Fibroblast of skin of left quadriceps (primary cell): ENCODE measurements at places on chromosomes 7 and 10.

DNA sequence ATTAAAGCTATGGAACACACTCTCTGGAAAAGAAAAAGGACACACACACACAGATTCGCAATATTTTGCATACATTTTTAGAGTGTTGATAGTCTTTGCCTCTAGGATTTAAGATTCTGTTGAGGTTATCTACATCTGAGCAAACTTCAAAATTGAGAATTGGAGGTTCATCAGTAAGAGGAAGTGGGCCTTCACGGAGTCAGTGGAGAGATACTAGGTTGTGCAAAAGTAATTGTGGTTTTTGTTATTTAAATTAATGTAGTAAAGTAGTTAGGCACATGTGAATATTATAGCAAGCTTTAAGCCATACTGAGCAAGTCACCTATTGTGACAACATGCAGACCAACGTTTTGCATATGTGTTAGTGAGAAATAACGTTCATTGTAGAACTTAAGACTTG is 19.8 kb upstream of the NXPH1 start:
- no peak for DNase-seq

DNA sequence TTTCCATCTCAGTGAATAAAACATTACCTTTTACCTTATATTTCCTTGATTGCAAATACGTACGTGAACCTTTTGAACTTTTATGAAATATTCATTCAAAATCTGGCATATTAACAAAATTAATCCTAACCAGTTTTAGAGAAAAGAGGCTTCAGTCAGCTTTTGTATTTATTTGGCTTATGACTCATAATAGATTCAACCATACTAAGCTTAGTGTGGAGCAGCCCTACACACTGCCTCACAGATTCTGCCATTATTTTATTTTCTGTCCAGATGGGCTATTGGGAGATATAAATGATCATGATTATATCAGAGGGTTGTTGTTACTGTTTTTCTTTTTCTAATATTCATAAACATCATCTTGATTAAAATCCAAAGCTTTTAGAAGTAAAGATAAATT is 325.5 kb downstream of the GPR37 start:
- DNase-seq = no peak

DNA sequence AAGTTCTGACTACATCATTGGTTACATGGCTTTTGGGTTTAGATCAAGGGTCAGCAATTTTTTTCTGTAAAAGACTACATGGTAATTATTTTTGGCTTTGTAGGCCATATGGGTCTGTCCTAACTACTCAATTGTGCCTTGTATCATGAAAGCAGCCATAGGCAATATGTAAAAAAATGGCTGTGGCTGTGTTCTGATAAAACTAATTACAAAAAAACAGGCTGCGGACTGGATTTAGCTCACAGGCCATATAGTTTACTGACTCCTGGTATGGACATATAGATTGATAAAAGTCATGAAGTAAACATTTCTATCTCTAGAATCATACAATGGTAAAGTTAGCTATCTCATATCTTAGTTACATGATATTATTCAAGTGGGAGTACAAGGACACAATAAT is 375.4 kb downstream of the THSD7A start:
- no peak for DNase-seq

DNA sequence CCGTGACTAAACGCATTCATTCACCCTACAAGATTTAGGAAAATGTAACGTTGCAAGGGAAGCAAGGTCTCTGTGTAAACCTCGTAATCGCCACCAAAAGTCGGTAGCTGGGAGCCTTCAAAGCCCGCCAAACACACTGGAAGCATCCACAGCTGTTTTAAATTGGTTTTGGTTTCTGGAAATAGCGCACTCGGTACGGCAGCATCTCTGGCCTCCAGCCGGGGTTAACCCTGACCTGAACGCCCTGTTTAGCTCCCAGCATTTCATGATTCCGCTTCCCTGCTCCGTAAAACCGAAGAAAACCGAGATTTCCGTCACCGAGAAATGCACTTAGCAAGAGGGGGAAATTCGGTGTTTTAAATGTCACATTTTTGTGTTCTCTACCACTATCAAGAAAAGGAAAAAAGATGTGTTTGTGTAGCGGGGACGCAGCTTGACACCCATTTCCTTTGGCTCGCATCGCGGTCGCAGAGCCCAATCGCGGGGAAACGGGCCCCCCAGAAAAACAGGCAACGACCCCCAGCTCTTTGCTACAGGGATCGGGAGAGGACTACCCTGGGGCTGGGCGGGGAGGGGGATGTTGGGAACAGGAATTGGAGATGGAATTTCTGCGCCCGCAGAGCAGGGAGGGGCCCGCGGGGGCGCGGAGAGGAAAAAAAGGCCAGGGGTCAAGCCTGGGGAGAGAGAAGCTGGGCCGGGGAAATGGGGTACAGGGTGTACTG is 646 bp downstream of the SGCE start:
- peak; percentile 66 for DNase-seq

DNA sequence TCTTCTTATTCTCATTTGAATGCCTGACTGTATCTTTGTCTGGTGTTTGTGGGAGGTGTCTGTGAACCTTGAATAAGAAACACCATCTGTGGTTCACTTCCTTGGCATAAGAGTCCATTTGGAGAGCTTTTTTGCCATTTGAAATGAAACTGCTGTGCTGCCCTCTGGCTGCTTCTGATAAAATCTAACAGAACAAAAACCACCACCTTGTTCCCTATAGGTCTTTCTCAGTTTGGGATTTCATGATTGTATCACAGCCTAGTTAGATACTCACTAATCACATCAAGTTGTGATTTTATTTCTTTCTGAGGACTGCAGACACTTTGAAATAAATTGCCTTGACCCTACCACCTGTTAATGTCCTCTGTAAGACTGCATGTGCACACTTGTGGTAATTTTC is 102.7 kb upstream of the FAM13C start:
- peak; percentile 12 for DNase-seq

DNA sequence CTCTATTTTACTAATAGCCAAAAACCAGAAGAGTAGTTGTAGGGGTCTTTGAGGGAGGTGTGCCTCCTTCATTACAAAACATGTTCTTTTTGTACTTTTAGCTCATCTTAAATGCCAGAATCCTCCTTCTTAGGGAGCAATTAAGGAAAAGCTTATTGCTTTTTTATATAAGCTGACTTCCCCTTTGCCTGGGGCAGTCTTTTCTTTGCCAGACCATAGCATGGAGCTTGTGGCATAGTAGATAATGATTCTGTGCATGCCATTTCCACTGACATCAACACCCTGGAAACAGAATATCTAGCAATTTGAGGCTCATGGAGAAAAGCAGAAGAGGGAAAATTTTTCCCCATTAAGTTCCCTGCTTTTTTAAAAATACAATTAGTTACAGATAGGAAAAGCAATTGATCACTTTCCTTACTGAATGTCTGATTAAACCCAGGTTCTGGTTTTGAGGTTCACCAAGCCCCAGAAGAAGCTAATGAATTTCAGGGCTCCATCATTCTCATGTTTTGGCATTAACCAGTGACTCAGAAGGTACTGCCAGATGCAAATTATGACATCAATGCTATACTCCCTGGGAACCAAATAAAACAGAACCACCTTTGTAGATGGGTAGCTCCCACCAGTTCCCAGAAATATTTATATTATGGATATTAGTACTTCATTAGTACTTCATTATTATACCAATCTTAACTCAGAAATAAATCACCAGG is 410.6 kb downstream of the KCNMA1 start:
- DNase-seq = no peak

DNA sequence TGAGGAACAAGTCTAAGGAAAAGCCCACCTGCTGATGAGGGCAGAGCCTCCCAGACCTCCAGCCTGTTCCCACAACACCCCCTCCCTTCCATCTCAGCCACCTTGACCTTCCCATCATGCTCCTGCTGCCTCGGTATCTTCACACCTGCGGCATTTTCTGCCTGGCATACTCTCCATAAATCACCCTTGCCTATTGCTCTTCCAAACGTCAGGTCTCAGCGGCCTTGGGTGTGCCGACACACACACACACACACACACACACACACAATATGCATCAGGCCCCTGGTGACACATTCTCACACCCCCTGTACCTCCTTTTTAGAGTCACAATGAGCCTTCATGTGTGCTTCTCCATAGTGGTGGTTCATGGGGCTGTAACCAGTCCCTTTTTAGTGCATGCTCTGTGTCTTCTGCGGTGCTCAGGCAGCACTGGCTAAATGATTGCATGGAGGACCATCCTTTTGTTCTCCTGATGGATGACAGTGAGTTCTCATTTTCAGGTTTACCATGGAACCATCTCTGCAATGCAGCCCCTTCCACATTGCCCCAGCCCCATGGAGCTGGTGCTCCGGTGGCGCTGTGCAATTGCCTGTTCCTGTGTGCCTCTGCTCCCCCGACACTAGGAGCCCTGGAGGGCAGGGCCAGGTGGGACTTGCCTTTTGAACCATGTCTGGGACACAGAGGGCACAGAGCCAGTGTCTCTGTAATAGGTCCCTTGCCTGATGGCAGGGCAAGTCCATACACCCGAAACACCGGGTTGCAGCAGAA is 4.5 kb downstream of the ADIRF start:
- DNase-seq = no peak

DNA sequence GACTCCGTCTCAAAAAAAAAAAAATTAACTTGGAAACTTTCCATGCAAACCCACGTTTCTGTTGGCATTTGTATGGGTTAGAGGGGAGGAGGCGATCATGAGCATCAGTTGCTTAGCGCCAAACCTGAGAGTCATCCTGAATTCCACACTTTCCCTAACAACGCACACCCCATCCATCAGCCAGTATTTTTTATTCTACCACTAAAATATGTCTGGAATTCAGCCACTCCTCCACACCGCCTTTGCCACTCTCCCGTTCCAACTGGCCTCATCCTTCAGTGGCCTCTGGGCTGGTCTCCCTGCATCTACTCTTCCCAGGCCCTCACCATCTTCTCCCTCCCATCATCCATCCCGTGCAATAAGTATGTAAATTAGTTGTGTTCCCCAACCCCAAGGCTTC is 4.7 kb upstream of the LMBR1 start:
- DNase-seq = no peak

DNA sequence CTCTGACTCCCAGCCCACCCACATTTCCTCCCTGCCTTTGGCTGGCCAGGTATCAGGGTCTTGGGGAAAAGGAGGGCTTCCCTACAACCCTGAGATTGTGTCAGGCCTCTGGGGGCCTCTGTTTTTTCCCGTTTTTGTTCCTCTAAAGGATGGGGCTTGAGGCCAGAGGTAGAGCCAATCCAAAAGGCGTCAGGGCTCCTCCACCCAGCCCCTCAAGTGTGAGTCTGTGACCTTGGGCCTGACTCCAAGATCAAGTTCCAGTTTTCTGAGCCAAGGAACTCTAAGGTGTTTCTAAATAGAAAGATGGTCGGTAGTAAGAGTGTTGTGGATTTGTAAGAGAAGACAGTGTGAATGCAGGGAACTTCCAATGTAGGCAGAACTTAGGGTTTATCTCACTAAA is 6.6 kb downstream of the EEPD1 start:
- no peak for DNase-seq

DNA sequence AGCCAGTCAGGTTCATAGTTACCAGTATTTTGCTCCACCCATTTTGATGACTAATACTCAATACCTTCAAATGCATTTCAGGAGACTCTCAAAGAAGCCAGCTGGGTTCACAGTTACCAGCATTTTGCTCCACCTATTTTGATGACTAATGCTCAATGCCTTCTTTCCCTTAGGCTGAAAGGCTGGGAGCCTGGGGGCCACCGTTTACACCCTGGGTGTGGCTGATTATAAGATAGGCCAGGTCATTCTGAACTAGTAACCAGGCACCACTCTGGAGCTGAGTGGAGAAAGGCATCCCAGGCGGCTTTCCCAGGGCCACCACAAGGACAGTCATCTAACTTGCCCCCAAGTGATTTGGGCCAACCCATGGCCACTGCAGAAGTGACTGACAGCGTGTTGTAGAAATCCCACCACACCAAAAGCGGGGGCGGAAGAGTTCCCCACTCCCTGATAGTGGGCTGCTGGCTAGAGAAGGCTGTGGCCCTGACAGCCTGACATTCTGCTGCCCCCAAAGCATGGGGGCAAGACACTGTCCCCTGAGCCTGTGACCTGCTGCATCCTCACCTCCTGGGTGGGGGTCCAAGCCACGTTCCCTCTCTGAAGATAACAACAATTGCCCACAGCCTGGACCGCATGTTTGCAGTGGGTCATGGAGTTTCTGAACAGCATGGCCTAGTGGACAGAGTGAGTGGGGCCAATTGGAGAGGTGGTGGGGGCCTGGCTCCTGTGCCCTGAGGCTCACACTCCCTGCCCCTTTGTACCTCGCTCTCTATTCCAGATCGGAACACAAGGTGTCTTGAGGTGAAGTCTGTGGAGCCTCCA is 23.0 kb upstream of the ZNF488 start:
- peak; percentile 31 for DNase-seq

GRCh38 chr10:14456870-14457266 is 126.1 kb upstream of the FRMD4A start:
- DNase-seq = no peak

DNA sequence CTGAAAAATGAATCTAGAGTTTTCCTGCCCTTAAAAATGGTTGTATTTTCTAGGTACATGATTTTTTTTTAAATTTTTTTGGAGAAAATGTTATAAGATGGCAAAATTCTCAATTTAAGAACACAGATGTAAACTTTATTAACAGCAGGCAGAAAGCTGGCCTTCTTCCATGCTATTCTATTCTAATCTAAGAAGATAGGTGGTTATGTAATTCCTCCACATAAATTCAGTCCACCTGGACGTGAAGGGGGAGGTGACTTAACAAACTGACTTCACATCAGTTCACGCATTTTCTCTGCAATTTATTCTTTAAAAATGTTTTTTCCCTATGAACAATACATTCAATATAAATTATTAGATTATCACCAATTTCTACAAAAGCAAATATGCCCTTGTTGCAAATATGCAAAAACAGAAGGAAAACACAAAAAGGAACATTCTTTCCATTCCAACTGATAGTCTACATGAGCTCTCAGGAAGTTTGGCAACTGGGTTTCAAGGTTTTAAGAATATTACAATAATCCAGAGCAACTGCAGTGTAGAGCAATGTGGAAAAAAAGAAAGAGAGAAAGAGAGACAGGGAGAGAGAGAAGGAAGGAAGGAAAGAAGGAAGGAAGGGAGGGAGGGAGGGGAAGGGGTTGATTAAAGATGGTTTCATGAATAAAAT is 76.8 kb downstream of the HIBADH start:
- DNase-seq = no peak

DNA sequence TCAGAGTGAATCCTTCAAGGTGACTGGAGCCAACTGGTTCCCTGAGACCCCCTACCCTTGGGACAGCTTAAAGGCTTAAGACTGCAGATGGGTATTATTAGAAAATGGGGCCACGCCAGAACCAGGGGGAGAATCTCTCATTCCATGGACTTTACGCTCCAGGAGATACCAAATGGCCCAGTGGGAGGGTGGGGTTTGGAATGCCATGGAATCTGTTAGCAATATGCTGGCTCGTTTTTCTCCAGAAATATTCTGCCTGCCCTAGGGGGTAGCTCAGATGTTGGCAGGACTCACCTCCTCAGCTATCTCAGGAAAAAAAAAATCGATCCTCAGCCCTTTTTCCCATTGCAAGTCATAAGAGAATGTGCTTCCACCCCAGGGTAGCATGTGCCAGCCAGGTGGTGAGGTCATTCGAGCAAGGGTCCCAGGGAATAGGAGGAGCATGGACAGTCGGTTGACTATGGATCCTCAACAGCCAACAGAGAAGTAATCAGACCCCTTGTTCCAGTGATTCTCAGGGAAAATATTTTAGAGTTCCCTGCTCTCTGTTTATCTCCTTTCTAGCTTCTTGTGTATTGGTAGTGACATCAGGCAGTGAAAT is 22.9 kb downstream of the SVIL start:
- DNase-seq = no peak

GRCh38 chr7:103574576-103574975 is 128.6 kb upstream of the SLC26A5 start:
- no peak for DNase-seq
